ENCODE measurements at places on chromosomes 5 and 9. TPM values are rescaled to one million over a fixed set of nuclear protein-coding genes. Genes with fewer than 3 reads are reported as not detected.

- DNase-seq, result peak; percentile 66
Measured at GRCh38 chr9:88998911-88999310, 7.6 kb downstream of the S1PR3 start.

DNA sequence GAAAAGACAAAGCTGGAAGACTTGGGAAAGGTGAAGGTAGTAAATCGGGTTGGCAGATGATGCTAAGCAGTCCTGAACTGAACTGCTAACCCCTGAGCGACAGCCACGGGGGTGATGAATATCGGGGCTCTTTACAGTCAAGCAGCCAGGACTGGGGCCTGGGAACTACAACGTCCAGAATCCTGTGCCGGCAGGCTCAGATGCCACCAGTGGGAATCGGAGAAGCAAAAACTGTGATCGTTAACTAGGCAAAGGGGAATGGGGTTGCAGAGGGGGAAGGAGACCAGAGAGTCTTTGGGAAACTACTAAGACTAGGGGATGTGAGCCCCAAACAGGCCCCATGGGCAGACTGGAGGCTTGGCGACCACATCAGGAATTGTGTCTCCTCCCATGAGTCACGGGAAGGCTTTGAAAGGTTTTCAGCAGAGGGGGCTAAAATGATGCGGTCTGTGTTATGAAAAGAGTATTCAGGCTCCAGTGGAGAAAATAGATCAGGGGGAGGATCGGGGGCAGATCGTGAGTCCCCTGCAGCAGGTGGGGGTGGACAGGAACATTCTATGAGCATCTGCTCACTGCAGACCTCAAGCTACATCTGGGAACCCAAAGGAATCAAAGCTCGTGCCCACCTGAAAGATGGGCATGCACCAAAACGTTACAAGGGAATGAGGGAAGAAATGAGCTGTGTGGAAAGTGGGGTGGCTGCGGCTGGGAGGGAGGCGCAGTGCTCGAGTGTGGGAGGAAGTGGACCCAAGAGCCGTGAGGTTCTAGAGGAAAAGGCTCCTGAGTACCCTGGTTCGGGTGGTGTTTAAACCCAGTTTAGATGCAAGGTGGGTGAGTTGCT, 53.8 kb downstream of the HRH2 start:
- no peak for DNase-seq

GRCh38 chr9:22142671-22143070, 133.6 kb upstream of the CDKN2B start:
- peak; percentile 78 for DNase-seq

- no peak for DNase-seq
Measured at GRCh38 chr9:91181541-91181940, 180.2 kb downstream of the AUH start.

- peak; percentile 36 for DNase-seq
Measured at GRCh38 chr5:141713616-141714309, 31.7 kb upstream of the ARAP3 start.

DNA sequence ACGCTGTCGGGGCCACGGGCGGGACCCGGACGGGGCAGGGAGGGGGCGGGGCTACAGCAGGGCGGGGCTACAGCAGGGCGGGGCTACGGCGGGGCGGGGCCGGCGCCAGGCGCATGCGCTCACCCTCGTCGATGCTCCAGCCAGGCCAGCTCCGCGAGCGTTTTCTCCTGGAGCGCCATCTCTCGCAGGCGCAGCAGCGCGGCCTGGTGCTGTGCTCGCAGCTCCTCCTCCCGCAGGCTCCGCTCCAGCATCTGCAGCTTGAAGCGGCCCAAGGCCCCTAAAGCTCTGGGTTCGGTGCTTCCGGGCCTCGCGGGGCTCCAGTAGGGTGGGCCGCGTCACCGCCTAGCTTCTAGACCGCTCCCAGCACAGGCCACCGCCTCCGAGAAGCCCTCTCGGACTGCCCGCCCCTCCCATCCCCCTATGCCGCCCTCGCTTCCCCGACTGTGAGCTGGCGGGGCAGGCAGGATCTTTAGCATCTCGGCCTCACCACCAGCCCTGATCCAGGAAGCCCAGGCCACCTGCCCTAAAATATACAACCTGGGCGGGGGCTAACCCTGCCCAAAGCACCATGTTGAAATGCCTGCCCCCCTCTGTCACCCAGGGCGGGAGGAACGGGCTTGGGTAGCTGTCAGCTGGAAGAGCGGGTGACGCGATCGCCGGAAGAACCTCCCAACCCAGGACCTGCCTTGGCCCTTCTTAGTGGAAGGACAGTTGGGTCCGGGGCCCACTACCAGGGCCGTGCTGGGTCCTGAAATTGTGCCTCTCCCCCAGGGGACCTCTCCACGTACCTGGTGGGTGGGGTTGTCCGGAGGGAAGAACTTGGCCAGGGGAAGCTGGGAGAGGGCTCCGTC, 21.9 kb upstream of the QSOX2 start:
- peak; percentile 72 for DNase-seq

GRCh38 chr9:126957687-126958053, 43.1 kb downstream of the RALGPS1 start:
- peak; percentile 17 for DNase-seq

DNA sequence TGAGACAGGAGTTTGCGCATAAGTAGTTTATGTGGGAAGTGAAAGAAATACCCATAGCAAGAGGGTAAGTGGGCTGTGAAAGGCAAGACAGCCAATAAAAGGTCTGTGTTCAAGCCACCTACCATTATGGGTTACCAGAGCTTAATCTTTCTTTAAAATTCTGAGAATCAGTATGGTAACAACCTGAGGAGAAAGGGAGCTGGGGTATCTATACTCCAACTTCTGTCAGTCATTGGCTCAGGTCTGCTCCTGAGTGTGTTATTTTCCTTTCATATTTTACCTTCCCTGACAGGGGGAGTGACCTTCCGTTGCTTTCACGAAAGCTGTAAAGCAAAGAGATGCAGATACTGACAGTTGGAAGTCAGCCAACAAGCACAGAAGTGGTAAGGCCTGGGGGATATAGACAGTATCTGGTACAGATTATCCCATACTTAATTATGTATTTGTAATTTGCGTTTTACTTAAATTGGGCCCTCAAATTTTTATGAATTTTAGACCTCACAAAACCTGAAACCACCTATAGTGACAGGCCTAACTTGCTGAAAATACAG, 233.4 kb downstream of the RAB3C start:
- DNase-seq, result no peak

DNA sequence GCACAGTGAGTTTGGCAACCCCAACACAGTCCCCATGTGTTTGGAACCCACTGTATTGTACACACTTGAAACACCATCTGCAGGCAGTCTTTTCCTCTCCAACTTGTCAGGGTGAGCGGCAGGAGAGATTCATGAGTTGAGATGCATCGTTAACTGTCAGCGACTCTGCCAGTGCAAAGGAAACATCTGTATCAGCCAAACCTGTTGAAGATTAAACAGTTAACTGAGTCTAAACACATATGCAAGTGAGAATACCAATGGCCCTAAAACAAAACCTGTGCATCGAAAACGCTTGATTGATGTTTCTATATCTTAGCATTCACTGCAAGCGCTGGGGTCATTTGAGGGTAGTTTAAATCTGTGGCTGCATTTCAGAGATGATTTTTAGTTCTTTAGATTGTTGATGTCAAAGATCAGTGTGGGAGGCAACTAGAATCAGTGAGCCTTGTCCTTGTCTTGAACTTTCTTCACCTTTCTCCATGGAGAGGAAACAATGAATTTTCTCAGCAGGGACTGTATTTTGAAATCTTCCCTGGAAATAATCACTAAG, 41.3 kb upstream of the PAM start:
- DNase-seq, result no peak

DNA sequence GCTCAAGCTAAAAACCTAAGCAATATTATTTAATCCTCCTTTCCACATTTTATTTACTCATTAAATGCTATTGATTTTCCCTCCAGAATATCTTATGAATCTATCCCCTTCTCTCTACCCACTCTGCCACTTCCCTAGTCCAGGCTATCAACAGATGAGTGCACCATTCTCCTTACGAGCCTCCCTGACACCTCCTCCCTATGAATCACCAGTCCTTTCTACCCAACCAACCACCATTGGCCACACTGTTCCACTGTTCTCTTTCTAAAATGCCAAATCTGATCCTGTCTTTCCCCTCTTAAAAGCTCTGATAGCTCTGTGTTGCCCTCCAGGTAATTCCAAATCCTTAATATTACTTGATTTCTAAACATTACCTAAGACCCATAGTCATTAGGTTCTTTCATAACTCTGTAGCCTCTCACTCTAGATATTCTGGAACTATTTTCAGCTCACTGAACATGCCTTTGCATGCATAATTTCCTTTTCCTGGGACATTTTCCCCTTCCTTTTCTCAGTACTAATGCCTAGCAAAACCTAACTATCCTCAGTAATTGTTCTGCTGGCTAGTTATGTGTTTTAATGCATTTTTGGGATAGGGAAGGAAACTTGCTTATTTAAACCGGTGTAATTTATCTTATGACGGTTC, 126.3 kb downstream of the UNC13B start:
- DNase-seq, result peak; percentile 20

GRCh38 chr9:134178768-134179551, 14.6 kb upstream of the RNU6ATAC start:
- DNase-seq, result no peak

GRCh38 chr9:136403915-136404800, 4.2 kb upstream of the SNAPC4 start:
- no peak for DNase-seq

GRCh38 chr9:18366184-18366583, 107.8 kb upstream of the ADAMTSL1 start:
- no peak for DNase-seq

- peak; percentile 57 for DNase-seq
Measured at GRCh38 chr9:77954013-77954665, 77.5 kb downstream of the GNAQ start.

DNA sequence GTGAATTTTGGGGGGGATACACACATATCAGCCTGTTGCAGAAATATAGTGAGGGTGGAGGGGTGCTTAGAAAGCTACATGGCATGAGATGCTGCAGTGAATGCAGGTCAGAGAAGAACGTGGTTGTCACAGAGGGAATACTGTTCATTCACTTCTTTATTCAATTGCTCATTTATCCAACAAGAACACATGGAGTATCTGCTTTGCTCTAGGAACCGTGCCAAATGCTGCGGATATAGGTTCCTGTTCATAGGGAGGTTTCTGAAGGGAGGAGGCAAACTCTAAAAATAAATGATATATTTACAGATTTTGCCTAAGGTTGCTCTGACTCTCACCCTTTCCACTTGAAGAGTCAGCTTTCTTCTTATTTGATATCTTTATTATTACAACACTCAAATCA, 444.3 kb upstream of the CLINT1 start:
- DNase-seq, result no peak

- no peak for DNase-seq
Measured at GRCh38 chr9:136660971-136661550, 1.7 kb upstream of the EGFL7 start.

The SH3GL2 gene
- under 0.01 TPM for total RNA-seq

The STPG3 gene
- total RNA-seq, result not detected

The AMBP gene
- total RNA-seq, result 0.17 TPM

The SLC22A5 gene
- 8.8 TPM for total RNA-seq

The KCNMB1 gene
- total RNA-seq, result not detected

The PSMD5 gene
- total RNA-seq, result 31.8 TPM

The NMUR2 gene
- not detected for total RNA-seq
